Stimulated activated CD4-positive, alpha-beta T cell treated with anti-CD3 and anti-CD28 coated beads, Interleukin-15, amount 100 ng/mL, for 24 hours (primary cell): ENCODE measurements at places on chromosomes 7 and 10.

DNA sequence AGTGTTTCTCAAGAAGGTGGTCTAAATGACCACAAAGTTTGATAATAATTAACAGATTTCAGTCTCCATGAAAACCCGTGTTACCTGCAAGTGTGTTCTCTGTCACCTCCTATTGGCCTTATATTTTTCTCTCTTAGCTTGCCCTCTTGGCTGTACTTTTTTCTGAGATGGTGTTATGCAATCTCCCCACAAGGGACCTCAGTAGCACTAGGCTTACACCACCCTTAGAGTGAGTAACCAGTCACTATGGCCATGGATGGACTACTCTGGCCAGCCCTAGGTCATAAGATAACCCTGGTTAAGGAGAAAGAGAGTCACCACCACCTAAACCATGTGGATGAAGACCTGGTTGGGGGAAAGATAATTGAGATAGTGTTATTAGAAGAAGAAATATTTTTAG is 76.8 kb downstream of the NPSR1 start:
- DNase-seq: no peak

- no peak for DNase-seq
Observed at GRCh38 chr7:45874408-45875131, 1.7 kb upstream of the CCDC201 start.

DNA sequence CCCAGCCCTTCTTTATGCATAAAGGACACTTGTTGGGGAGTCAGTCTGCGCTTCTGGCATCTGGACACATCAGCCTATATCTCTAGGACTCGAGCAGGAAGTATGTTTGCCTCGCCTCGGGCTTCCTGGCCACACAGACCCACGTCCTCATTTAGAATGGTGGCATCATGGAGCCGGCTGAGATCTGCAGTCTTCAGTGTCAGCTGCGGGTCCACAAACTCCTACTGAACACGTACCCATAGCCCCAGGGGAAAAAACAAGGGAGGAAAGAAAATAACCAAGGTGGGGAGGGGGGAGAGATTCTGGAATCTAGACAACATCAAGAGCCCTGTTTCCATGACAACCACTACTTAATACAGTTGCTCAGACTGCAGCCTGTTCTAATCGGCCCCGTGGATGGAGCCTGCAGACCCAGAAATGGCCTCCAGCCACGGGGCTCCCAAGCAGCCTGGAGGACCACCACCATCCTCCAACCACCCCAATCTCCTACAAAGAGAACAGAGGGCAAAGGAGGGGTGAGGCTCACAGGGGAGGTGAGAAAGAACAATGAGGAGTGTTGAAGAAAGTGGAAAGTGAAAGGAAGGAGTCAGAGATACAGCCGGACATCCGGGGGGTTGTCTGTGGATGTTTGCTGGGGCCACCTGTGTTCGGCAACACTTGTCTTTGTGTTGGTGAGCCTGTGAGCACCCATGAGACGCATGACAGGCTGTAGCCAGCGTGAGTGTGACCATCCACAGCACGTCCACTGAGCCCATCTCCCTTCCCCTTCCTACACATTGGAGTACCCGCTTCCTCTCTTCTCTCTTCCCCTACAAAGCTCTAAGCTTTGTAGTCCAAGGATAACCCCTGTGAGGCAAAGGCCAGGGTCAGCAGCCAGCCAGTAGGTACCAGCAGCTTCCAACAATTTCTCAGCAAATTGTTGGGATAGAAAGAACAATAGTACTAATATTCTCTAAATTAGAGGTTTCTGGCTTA is 141.0 kb downstream of the PLXNA4 start:
- DNase-seq: no peak

GRCh38 chr7:122306320-122307227 is 2.0 kb upstream of the FEZF1 start:
- no peak for DNase-seq

DNA sequence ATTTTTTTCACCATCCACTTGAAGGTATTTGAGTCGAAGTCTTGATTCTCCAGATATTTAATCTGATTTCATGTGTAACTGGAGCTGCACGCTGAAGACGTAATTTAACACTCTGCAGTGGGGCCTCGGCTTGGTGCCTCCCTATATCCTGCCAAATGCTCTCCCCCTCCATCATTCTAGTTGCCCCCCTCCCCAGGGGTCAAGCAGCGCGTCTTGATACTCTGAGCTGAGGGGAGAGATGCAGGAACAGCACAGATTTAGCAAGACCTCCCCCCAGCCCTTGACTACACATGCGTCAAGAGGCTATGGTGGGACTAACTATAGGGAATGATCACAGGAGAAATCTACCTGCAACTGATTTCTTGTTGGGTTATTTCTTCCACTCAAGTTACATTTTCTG is 85.8 kb downstream of the PRPF18 start:
- DNase-seq: no peak

DNA sequence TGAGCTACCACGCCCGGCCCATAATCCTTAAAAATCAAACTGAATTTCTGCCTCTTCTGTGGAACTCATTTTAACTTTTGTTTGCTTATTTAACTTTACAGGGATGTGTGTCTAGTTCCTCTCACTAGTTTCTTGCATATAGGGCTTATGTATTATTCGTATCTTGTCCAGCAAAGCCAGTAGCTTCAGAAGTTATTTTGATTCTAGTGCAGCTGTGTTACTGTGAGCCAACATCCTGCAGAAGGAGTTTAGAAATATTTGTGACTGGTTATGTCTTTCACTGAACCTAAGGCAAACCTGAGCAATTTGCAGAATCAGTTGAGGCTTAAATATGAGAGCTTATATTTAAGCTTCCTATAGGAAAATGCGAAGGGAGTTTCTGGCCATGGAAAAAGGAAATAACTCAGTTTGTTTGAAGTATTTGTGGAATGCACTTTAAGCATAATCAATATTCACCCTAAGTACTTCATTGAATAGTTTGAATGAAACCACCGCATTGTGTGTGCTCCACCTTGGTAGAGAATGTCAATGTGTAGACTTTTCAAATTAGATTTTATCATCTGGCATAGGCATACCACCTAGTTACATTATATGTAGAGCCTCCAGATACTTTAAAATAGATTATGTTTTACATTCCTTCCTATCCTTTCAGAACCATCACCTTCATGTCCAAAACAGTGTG is 90.8 kb downstream of the MCU start:
- no peak for DNase-seq

DNA sequence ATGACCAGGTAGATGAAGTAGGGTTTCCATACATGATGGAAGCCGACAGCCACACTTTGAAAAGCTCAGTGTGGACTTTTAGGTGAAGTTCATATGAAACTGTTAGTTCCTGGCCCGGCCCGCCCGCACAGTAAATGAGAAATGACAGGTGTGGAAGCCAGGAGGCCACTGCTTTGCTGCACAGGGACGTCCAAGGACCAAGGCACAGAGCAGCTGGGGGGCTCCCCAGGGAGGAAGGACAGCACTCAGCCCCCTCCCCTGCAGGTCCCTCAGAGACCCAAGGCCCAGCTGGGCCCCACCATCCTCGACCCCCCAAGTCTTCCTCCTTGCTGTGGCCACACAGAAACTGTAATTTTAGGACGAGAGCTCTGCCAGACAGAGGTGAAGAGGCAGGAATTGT is 219.2 kb downstream of the PTPRN2 start:
- no peak for DNase-seq

GRCh38 chr7:150738591-150739001 is 1.4 kb downstream of the GIMAP5 start:
- DNase-seq: no peak

GRCh38 chr7:30148951-30149459 is 14.2 kb downstream of the MTURN start:
- DNase-seq: peak; percentile 21

DNA sequence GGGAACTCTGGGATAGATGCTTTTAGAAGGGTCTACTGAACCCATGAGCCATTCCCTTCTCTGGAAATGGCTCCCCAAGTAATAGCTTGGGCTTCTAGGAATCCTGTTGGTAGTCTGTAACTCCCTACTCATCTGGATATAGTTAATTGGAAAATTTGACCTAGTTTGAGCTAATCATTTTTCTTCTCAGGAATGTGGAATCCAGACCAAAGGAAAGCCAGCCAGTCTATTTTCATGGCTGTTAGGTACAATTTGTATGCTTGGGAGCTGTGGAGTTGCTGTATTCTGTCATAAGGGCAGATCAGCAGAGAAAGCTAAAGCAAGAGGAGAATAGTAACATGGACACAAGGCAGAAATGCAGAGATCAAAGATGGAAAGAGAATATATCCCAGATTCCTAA is 71.6 kb upstream of the C1GALT1 start:
- no peak for DNase-seq

DNA sequence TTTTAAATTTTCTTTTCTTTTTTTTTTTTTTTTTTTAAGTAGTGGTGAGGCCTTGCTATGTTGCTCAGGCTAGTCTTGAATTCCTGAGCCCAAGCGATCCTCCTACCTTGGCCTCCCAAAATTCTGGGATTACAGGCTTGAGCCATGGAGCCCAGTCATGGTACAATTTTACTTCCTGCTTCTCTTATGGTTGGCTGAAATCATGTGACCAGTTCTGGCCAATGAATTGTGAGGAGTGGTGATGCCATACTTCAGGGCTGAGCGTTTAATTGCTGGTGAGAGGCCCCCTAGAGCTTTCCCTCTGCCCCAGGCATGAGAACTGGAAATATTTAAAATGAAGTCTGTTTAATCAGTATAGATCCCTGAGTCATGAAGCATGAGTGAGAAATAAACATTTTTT is 22.2 kb upstream of the BAIAP2L1 start:
- no peak for DNase-seq

GRCh38 chr7:111516612-111517011 is 45.7 kb downstream of the IMMP2L start:
- no peak for DNase-seq

GRCh38 chr10:13347043-13347499 is 1.0 kb downstream of the SEPHS1 start:
- DNase-seq: peak; percentile 30

GRCh38 chr10:85614981-85615380 is 751.6 kb downstream of the GRID1 start:
- DNase-seq: no peak

DNA sequence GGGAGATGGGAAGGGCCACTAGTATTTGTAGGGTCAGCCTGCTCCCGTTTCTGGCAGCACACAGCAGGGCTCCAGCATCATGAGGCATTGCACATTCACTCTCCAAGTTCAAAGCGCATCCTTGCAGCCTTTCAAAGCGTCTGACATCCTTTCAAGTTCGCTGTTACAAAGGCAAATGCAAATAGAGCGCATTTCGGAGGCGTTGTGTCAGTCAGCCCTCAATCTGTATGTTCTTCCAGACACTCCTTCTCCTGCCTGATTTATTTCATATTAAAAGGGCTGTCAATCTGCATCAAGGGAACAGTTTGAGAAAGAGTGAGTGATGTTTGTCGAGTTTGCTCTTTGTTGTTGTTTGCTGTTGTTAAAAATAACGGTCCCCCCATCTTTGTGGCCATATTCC is 188.5 kb downstream of the SNX10 start:
- no peak for DNase-seq

- DNase-seq: no peak
Observed at GRCh38 chr7:114941692-114942091, 19.8 kb downstream of the MDFIC start.

- no peak for DNase-seq
Observed at GRCh38 chr10:130933008-130933390, 378.5 kb downstream of the TCERG1L start.

DNA sequence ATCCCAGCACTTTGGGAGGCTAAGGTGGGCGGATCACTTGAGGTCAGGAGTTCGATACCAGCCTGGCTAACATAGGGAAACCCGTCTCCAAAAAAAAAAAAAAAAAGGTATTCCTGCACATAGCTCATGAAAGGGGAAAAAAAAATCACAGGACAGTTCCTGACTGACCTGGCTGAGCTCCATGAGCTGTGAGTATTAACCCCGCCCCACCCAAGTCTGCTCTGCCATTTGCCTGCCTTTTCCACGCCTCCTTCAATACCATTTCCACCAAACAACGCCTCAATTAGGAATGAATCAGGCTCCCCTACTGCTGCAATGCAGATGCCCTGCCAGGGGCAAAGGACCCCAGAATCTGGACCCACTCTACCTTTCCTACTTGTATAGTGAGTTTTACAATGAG is 55.0 kb downstream of the PDIA4 start:
- no peak for DNase-seq

- DNase-seq: no peak
Observed at GRCh38 chr10:1573334-1573969, 163.9 kb downstream of the ADARB2 start.

DNA sequence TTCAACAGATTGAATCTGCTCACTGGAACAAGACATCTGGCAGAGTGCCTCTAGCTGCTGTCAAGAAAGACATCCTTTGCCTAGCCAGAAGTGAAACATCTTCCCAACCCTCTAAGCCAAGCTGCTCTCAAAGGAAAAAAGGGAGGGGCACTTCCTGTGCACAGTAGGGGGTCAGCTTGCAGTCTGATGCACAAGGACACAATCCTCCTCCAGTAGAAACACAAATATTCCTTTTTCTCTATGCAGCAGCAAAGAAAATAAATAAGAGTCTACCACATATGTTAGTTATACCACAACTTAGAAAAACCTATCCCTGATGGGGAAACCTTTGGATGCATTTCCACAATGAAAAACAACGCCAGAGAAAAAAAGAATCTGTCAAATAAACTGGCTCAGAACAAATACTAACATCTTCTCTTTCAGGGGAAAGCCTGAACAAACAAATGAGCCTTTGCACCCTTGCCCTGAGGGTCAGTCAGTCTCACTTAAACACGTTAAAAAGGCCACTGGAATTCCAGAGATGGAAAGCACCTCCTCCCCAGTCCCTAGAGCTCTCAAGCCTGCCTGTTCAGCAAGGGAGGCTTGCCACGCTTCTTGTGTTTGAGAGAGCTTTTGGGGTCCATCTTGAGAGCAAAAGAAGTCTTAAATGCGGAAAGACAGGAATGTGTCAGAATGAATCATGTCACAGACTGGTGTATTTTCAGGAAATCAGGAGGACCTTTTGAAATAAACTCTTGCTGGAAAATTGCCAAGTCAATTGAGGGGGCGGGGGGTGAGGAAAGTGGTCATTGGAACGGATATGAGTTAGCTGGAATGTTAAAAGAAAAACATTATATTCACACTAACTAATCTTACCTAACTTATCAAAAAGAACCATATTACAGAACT is 7.5 kb downstream of the LAMB1 start:
- DNase-seq: no peak

- DNase-seq: peak; percentile 69
Observed at GRCh38 chr7:38374507-38374906, 101.1 kb upstream of the TARP start.

- DNase-seq: no peak
Observed at GRCh38 chr7:120714945-120715344, 143.0 kb downstream of the TSPAN12 start.

DNA sequence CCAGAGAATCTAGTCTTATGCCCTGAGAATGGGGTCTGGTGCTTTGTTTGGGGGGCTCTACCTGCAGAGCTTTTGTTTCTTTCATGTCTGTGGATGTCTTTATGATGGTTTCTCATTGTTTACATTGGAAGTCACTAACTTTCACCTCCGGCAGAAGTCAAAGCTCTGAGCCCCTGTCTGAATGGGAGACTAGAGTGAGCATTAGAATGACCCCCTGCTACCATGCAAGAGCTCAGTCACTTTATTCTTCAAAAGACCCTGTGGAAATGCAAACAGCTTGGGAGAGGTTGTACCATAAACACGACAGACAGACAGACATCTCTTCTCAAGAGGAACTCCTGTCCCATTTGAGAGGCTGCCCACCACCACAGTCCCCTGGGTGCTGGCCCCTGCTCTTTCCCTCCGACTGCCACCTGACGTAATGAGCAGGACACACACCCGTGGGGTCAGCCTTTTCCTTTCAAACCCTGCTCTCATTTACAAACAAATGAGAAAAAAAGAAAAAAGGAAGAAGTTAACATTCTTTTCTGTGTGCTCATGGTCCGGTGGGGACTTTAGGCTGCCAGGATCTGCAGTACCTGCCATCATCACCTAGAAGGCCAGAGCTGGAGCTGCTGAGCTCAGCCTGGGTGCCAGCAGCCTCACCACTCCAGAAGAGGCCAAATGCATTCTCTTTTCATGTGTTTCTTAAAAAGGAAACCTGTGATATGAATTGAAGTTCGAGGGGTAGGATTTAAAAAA is 91.6 kb downstream of the FZD1 start:
- no peak for DNase-seq
